Right atrium auricular region (tissue), 2 donors: ENCODE measurements at places on chromosomes 13 and 19. TPM values are rescaled to one million over a fixed set of nuclear protein-coding genes. Genes with fewer than 3 reads are reported as not detected.

DNA sequence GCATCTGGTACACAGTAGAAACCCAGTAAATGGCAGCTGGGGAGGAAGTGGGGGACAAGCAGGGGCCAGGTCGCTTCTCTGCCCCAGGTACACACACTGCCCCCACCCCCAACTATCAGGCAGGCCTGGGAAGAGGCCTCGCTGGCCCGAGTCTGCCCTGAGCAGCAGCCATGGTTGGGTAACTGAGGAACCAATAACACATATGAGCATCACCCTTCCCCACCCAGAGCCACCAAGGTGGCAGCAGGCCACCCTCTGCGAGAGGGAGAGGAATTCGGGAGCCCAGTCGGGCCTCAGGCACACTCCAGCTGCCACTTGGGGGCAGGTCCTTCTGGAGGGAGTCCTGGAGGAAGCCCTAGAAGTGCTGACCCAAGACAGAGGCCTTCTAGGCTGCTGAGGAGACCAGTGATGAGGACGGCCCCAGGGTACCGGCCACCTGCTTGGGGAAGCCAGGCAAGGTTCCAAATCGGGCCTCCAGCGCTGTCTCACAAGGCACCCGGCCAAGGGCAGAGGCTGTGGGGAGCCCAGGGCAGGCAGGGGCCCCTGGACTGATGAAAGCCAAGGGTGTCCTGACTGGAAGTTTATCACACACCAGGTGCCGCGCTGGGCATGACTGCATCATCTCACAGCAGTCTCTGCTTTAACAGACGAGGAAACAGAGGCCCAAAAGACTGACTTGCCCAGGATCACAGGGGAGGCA, 14.0 kb upstream of the KPTN start:
- H3K4me1 ChIP-seq = peaks cover 41% of the 10 kb centered on the region
- no peak for DNase-seq
- no peak overlapping the region for H3K4me3 ChIP-seq
- no peaks in the 10 kb centered on the region for H3K27me3 ChIP-seq

GRCh38 chr13:98740131-98740530, 12.3 kb downstream of the SLC15A1 start:
- H3K4me3 ChIP-seq = no peak overlapping the region
- no peaks in the 10 kb centered on the region for H3K4me1 ChIP-seq
- H3K27me3 ChIP-seq = no peaks in the 10 kb centered on the region
- H3K36me3 ChIP-seq = no peaks in the 10 kb centered on the region
- H3K27ac ChIP-seq = no peak overlapping the region

GRCh38 chr19:49746206-49746958, 16.7 kb downstream of the TSKS start:
- no peaks in the 10 kb centered on the region for H3K27me3 ChIP-seq
- no peak overlapping the region for H3K4me3 ChIP-seq
- DNase-seq = no peak
- no peak overlapping the region for H3K27ac ChIP-seq
- H3K36me3 ChIP-seq = no peaks in the 10 kb centered on the region

DNA sequence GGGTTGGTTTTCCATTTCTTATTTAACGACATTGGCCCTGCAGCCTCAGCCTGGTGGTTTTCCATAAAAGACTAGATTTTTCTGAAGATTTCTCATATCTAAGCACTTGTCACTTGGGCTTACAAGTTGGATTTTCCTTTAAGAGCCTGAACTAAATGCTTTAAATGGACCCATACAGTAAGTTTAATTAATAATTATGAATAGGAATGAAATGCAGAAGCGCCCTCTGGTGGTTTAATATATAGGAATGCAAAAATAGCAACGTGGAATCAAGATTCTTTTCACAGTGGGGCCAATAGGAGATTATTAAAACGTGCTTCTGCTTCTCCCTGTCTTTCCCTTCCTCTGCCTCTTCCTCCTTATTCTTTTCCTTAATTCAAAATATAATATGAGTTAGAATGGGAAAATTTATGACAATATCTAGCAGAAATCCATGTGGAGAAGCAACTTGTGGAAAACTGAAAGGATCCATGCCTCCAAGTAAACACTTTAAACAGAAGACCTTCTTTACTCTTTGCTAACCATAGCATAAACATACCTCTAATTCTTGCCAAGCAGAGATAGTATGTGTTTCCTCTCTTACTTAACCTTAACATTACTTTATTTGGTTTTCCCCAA, 324.0 kb downstream of the GPC5 start:
- H3K27me3 ChIP-seq = no peaks in the 10 kb centered on the region
- H3K4me3 ChIP-seq = no peak overlapping the region
- H3K36me3 ChIP-seq = no peaks in the 10 kb centered on the region
- no peak for DNase-seq
- H3K4me1 ChIP-seq = no peaks in the 10 kb centered on the region

- H3K36me3 ChIP-seq = peaks cover 37% of the 10 kb centered on the region
- no peak for DNase-seq
- no peak overlapping the region for H3K27ac ChIP-seq
- peaks cover 34% of the 10 kb centered on the region for H3K4me1 ChIP-seq
- H3K27me3 ChIP-seq = no peaks in the 10 kb centered on the region
These were observed 118.0 kb downstream of the KDM4B start for GRCh38 chr19:5086725-5087439.

GRCh38 chr19:38877781-38878574, at the start of gene RINL:
Gene RINL, minus strand, starts transcription at chr19:38878275. Its CDS starts 1,533 bp downstream, at chr19:38876742.
- H3K4me3 ChIP-seq = no peak within 1 kb of the TSS
- H3K27me3 ChIP-seq = no peaks in the 10 kb centered on the region
- DNase-seq = no peak
- peaks cover 27% of the 10 kb centered on the region for H3K36me3 ChIP-seq
- H3K27ac ChIP-seq = no peak within 1 kb of the TSS
- H3K4me1 ChIP-seq = no peaks in the 10 kb centered on the region

DNA sequence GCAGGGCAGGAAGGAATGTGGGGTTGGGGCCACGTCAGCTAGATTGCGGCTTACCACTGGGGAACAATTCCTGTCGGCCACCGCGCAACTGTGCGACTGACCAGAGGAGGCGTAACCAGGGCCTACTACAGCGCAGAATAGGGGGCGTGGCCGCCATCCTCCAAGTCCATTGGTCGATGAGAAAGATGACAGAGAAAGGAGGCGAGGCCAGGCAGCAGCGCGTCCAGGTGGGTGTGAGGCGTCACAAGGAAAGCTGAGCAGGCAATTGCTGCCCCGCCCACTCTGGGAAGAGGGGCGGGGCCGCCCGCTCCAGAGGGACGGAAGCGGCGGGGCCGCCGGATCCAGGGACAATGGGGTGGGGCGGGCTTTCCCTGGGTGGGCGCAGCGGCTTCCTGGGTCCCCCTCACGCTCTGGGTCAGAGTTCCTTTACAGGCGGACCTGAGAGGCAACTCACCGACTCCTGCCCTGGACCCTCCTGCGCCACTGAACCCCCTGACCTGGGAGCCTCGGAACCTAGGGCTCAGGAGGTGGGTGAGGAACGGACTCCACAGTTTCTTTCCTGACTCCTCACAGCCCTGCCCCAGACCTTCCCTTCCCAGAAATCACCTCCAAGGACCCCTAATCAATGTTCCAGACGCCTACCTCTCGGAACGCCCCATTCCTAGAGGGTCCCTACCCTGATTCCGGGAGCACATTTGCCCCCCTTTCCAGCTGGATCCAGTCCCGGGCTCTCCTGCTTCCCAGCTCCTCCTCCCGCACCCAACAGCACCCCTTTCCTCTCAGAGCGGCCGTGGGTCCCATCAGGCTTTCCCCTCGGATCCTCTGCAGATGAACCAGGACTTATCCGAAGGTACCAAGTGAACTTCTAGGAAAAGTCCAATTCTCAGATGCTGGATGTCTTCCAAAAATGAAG, 101.5 kb upstream of the ZNF492 start:
- no peaks in the 10 kb centered on the region for H3K27me3 ChIP-seq
- DNase-seq = peak; percentile 92
- no peaks in the 10 kb centered on the region for H3K36me3 ChIP-seq
- no peaks in the 10 kb centered on the region for H3K4me1 ChIP-seq

DNA sequence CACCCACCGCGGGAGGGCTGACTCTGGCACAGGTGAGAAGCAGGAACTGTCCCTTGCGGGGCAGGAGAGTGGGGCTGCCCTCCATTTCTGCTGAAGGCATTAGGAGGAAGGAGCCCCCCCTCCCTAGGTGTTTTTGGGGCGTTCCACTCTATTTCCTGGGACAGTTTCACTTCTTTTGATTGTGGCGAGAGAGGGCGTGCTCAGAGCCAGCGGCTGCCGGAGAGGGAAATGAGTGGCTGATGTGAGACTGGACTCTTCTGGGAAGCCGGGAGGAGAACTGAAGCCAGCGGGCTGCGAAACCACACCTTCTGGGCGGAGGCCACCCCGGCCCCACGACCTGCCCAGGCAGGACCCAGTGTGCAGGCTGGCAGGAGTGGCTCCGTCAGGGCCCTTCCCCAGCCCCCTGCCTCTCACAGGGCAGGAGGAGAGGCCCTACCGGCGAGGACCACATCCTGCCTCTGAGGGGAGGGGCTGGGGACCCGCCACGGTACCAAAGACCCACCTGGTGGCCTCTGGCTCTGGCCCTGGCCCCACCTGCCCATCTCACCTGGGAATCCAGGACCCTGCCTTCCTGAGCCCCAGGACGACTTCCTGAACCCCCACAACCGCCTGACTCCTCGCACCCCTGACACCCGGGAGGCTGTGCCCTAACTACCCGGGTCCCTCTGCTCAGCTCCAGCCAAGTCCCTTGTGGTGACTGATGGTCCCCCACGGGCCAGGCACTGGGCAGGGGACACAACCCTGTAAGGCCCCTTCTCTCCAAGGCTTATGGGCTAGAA, 25.9 kb downstream of the MPND start:
- H3K27me3 ChIP-seq = no peaks in the 10 kb centered on the region
- peak overlapping the region; percentile 68 for H3K27ac ChIP-seq
- no peaks in the 10 kb centered on the region for H3K4me1 ChIP-seq
- no peak for DNase-seq
- peaks cover 21% of the 10 kb centered on the region for H3K36me3 ChIP-seq

The ZNF296 gene
- total RNA-seq = 0.43 TPM

The CALM3 gene
- total RNA-seq = 210 TPM

The CRTC1 gene
- 4.0 TPM for total RNA-seq

The CGB5 gene
- total RNA-seq = not detected

The FUT6 gene
- total RNA-seq = not detected

The CABP5 gene
- total RNA-seq = not detected

The GZMM gene
- total RNA-seq = 0.79 TPM
